Activated CD4-positive, alpha-beta memory T cell treated with anti-CD3 and anti-CD28 coated beads, Interleukin-2, amount 10 ng/mL, durations not matched to agents 7 days and 5 days (primary cell): ENCODE measurements at places on chromosomes 1 and 21. TPM values are rescaled to one million over a fixed set of nuclear protein-coding genes. Genes with fewer than 3 reads are reported as not detected.

Gene THEM5
- not detected for total RNA-seq

DNA sequence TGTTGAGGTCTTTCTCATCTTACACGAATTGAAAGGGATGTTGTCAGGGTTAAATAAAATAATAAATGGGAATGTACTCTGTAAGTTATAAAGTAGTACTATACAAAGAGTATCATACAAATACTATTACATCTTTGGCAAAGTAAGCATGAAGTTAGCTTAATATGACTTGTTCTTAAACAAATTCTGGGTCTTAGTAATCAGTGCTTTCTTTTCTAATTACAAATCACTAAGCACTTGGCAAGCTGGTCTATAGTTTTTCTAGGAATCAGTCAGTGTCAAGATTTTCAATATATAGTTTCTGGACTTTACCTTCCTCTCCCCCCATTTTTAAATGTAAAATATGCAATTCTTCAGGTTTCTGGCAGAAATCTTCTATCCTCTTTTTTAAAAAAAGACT is 6.9 kb downstream of the LYST start:
- DNase-seq = no peak
- H3K4me1 ChIP-seq = peaks cover 46% of the 10 kb centered on the region
- H3K27me3 ChIP-seq = no peaks in the 10 kb centered on the region
- no peak overlapping the region for H3K4me3 ChIP-seq
- peaks cover 19% of the 10 kb centered on the region for H3K36me3 ChIP-seq
- no peak overlapping the region for H3K27ac ChIP-seq

Gene CBR3
- 29.0 TPM for total RNA-seq

GRCh38 chr1:18511874-18512150 is 31.1 kb downstream of the KLHDC7A start:
- DNase-seq = no peak
- no peaks in the 10 kb centered on the region for H3K36me3 ChIP-seq
- H3K4me3 ChIP-seq = no peak overlapping the region
- no peak overlapping the region for H3K27ac ChIP-seq
- no peaks in the 10 kb centered on the region for H3K27me3 ChIP-seq
- no peaks in the 10 kb centered on the region for H3K4me1 ChIP-seq

GRCh38 chr1:238099871-238100270 is 209.1 kb upstream of the ZP4 start:
- no peaks in the 10 kb centered on the region for H3K4me1 ChIP-seq
- H3K36me3 ChIP-seq = no peaks in the 10 kb centered on the region
- no peak for DNase-seq
- H3K4me3 ChIP-seq = no peak overlapping the region

GRCh38 chr1:80170811-80171485 is 1164.4 kb upstream of the ADGRL4 start:
- H3K27me3 ChIP-seq = no peaks in the 10 kb centered on the region
- no peak overlapping the region for H3K27ac ChIP-seq
- no peak for DNase-seq
- H3K36me3 ChIP-seq = no peaks in the 10 kb centered on the region
- no peaks in the 10 kb centered on the region for H3K4me1 ChIP-seq

GRCh38 chr1:19622204-19622603 is 21.9 kb upstream of the NBL1 start:
- H3K27ac ChIP-seq = no peak overlapping the region
- no peaks in the 10 kb centered on the region for H3K4me1 ChIP-seq
- H3K27me3 ChIP-seq = no peaks in the 10 kb centered on the region

Gene MAP1LC3C
- total RNA-seq = not detected

GRCh38 chr1:41862384-41863221 is 56.1 kb downstream of the HIVEP3 start:
- H3K27ac ChIP-seq = peak overlapping the region; percentile 71
- H3K4me3 ChIP-seq = no peak overlapping the region
- peak; percentile 64 for DNase-seq
- peaks cover 5% of the 10 kb centered on the region for H3K36me3 ChIP-seq
- H3K27me3 ChIP-seq = no peaks in the 10 kb centered on the region
- H3K4me1 ChIP-seq = peaks cover 33% of the 10 kb centered on the region

DNA sequence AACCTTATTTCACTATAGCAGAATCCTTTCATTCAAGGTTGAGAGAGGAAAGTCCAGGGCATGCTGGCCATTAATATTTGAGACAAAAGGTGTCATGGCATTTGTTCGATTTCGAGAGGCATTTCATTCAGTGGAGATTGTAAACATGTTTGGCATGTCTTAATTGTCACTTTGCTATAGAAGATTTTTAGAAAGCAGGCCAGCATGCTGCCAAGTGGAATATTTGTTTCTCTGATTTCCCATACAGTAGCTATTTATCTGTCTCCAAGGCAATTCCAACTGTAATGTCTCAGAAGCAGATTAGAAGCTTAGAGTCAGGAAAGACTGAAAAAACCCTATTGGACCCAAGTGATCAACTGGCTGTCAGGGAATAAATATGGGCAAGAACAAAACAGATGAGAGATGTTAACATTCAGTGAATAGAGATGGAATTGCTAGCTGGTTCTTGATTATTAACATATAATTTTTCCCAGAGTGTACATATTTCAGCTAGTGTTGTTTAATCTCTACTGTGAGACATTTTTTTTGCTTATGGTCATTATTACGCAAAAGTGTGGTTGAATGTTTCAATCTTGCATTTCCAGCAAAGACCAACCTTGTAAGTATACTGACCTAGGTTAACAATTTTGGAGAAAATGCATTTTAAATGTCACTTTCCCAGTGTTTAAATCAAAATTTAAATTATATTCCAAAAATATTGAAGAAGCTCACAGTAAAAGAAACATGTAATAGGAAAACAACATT is 174.6 kb downstream of the KCNK2 start:
- H3K4me3 ChIP-seq = no peak overlapping the region
- no peaks in the 10 kb centered on the region for H3K4me1 ChIP-seq
- no peaks in the 10 kb centered on the region for H3K27me3 ChIP-seq
- no peaks in the 10 kb centered on the region for H3K36me3 ChIP-seq
- no peak overlapping the region for H3K27ac ChIP-seq

- DNase-seq = no peak
- H3K4me1 ChIP-seq = peaks cover 4% of the 10 kb centered on the region
- no peaks in the 10 kb centered on the region for H3K27me3 ChIP-seq
- H3K27ac ChIP-seq = no peak overlapping the region
- no peak overlapping the region for H3K4me3 ChIP-seq
These were observed 56.9 kb downstream of the EIF2B3 start for GRCh38 chr1:44929531-44929930.

Gene CSMD2
- total RNA-seq = not detected

- no peak overlapping the region for H3K27ac ChIP-seq
- H3K4me1 ChIP-seq = peaks cover 7% of the 10 kb centered on the region
- H3K4me3 ChIP-seq = no peak overlapping the region
- DNase-seq = no peak
These were observed 22.8 kb downstream of the WDR64 start for GRCh38 chr1:241674805-241675384.

GRCh38 chr21:38277501-38278131 is 20.8 kb downstream of the KCNJ15 start:
- H3K4me3 ChIP-seq = no peak overlapping the region
- no peaks in the 10 kb centered on the region for H3K36me3 ChIP-seq
- DNase-seq = no peak
- no peaks in the 10 kb centered on the region for H3K4me1 ChIP-seq
- H3K27ac ChIP-seq = no peak overlapping the region

- no peak for DNase-seq
- H3K27ac ChIP-seq = no peak overlapping the region
- no peak overlapping the region for H3K4me3 ChIP-seq
- peaks cover 10% of the 10 kb centered on the region for H3K36me3 ChIP-seq
- H3K4me1 ChIP-seq = peaks cover 2% of the 10 kb centered on the region
- H3K27me3 ChIP-seq = peaks cover 9% of the 10 kb centered on the region
These were observed 38.5 kb upstream of the SLC19A1 start for GRCh38 chr21:45580576-45581321.

- no peaks in the 10 kb centered on the region for H3K27me3 ChIP-seq
- no peak overlapping the region for H3K4me3 ChIP-seq
- no peak overlapping the region for H3K27ac ChIP-seq
- no peaks in the 10 kb centered on the region for H3K4me1 ChIP-seq
These were observed 309.0 kb downstream of the CTH start for GRCh38 chr1:70720109-70720508.

Gene ELAPOR1
- 5.0 TPM for total RNA-seq

DNA sequence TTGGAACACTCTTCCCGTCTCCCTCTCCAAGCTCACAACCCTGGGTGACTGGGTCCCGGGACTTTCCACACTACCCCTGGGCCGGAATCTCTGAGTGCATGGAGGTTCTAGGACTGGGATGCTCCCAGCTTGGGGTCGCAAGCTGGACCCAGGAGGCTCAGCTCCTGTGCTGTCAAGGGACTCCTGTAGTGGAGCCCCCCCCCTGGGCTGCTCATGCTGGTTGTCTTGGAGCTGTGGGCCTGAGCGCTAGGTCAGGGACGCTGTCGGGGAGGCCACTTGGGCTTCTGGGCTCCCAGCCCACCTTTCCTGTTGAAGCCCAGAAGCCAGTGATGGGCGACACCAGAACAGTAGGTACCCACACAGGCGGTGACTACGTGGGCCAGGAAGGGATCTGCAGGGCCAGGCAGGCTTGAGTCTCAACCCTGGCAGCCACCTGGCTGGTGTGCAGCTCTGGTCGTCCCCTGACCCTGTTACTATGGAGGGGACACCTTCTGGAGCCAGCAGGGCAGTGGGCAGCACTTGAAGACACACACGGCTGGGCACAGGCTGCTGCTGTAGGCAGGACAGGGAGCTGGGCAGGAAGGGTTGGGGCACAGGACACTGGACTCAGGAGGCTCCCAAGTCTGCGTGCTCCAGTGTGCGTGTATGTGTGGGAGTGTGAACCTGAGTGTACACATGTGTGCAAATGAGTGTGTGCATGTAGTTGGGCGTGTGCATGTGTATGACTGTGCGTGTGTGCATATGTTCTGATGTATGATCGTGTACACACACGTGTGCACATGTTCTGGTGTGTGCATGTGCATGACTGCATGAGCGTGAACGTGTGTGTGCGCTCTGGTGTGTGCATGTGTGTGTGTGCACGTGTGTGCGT is 3.0 kb downstream of the MMEL1 start:
- H3K36me3 ChIP-seq = peaks cover 8% of the 10 kb centered on the region
- no peak for DNase-seq
- H3K4me1 ChIP-seq = no peaks in the 10 kb centered on the region
- no peak overlapping the region for H3K4me3 ChIP-seq
- peaks cover 40% of the 10 kb centered on the region for H3K27me3 ChIP-seq

DNA sequence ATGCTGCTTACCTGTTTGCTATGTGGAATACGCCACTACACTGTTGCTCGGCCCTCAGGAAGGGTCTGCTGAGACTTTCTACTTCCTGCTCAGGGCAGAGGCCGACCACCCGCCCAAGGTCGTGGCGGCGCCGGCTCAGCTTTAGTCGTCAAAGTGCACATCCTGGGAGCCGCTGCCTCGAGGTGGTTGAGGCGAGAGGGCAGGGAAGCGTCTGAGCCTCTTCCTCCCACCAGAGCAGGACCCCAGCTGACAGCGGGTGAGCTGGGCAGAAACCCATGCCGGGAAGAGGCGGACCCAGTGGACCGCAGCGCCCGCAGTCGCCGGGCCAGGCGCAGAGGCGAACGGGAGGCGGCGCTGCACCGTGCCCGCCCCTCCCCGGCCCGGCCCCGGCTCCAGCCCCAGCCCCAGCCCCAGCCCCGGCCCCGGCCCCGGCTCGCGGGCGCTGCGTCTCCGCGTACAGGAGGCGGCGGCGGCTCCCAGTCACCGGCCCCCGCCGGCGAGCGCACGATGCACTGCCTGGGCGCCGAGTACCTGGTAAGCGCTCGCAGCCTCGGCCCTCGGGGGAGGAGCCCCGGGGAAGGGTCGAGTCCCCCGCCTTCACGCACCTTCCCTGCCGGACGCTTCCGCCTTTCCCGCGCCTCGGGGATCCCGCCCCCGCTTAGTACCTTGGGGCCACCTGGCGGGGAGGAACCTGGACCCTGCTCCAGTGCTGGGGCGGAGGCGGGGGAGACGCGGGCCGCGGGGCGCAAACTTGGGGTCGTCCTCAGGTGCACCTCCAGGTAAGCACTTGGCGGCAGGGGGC is at the start of gene SLC44A3:
Gene SLC44A3, plus strand, starts transcription at position 413 of the 802 bp plus-strand sequence. Its CDS starts 95 bp downstream, at position 508.
- H3K36me3 ChIP-seq = no peaks in the 10 kb centered on the region
- no peak within 1 kb of the TSS for H3K27ac ChIP-seq

GRCh38 chr1:180166436-180166800 is 11.7 kb downstream of the QSOX1 start:
- DNase-seq = no peak
- no peaks in the 10 kb centered on the region for H3K27me3 ChIP-seq
- H3K36me3 ChIP-seq = no peaks in the 10 kb centered on the region
- H3K4me1 ChIP-seq = no peaks in the 10 kb centered on the region
- no peak overlapping the region for H3K4me3 ChIP-seq
- H3K27ac ChIP-seq = no peak overlapping the region

- no peaks in the 10 kb centered on the region for H3K4me1 ChIP-seq
- no peak overlapping the region for H3K27ac ChIP-seq
- no peak for DNase-seq
- H3K4me3 ChIP-seq = no peak overlapping the region
These were observed 346.8 kb downstream of the RRAGC start for GRCh38 chr1:38512789-38513188.

GRCh38 chr1:203450479-203451149 is 25.0 kb upstream of the PRELP start:
- H3K4me1 ChIP-seq = no peaks in the 10 kb centered on the region
- H3K27ac ChIP-seq = no peak overlapping the region
- H3K4me3 ChIP-seq = no peak overlapping the region

DNA sequence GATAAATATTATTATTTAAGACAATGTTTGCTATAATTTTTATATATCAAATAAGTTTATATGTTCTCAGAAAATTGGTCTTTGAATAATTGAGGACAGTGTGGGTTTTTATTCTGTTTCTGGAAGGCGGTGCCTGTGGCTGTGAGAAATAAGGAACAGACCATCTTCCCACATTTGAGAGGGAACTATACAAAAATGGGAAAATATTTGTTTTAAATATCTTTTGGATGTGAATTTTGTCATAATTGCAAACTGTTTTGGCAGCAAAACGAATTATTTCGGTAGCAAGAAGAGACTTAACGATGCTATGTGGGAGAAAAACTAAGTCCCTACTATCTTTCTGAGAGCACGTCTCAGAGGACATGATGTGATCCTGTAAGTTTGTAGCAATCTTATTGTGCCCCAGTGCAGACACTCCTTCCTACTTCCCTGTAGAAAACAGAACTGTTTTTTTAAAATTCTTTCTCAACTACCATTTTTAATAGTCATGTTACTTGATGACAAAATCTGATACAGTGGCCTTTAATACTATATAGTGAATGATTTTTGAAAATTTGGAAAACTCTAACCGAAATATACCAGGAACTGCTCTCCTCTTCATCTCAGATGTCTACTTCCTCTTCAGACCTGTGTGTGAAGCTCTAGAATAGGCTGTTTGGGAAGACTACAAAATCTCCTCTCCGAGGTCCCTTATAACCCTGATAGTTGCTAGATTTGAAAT is 25.4 kb downstream of the PTPRC start:
- H3K4me3 ChIP-seq = peak overlapping the region; percentile 71
- no peaks in the 10 kb centered on the region for H3K27me3 ChIP-seq
- DNase-seq = no peak
- peak overlapping the region; percentile 63 for H3K27ac ChIP-seq
- H3K4me1 ChIP-seq = peaks cover 79% of the 10 kb centered on the region

- no peak overlapping the region for H3K4me3 ChIP-seq
- no peak overlapping the region for H3K27ac ChIP-seq
- no peaks in the 10 kb centered on the region for H3K36me3 ChIP-seq
These were observed 17.6 kb downstream of the OSCP1 start for GRCh38 chr1:36432616-36433015.

Gene DNMT3L
- not detected for total RNA-seq

Gene TDRD5
- total RNA-seq = not detected

Gene HCRTR1
- not detected for total RNA-seq

GRCh38 chr1:70458131-70458530 is 47.1 kb downstream of the CTH start:
- no peak overlapping the region for H3K27ac ChIP-seq
- H3K4me3 ChIP-seq = no peak overlapping the region
- no peaks in the 10 kb centered on the region for H3K4me1 ChIP-seq
- DNase-seq = no peak
